ENCODE measurements at places on chromosomes 2 and 18.

- no peak for DNase-seq
Observed at GRCh38 chr18:59517446-59518165, 158.5 kb upstream of the LMAN1 start.

DNA sequence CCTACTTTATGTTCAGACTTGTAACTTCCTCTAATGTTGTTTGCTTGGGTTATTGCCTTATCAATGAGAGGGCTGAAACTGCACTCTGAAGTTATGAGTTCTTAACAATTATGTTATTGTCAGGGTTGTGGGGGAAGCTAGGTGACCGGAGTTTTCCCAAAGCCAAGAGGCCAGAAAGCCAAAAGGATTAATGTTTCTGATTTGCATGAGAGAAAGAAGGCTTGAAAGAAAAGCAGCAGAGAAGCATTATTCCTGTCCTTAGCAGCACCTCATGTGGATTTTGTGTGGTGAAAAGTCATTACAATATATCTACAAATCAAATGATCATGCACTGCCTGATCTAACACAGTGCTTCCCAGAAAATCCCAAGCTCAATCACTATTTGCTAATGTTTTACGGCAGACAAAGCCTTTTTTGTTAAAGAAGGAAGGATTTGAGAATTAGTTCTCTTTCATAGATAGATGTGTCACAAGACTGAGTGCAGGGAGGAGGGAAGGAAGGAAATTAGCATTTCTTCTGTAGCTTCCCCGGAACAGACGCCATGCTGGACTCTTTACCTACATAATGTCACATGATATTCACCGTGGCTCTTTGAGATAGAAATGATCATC is 203.2 kb downstream of the ALK start:
- no peak for DNase-seq

- DNase-seq = no peak
Observed at GRCh38 chr2:118929059-118929458, 12.9 kb upstream of the MARCO start.

DNA sequence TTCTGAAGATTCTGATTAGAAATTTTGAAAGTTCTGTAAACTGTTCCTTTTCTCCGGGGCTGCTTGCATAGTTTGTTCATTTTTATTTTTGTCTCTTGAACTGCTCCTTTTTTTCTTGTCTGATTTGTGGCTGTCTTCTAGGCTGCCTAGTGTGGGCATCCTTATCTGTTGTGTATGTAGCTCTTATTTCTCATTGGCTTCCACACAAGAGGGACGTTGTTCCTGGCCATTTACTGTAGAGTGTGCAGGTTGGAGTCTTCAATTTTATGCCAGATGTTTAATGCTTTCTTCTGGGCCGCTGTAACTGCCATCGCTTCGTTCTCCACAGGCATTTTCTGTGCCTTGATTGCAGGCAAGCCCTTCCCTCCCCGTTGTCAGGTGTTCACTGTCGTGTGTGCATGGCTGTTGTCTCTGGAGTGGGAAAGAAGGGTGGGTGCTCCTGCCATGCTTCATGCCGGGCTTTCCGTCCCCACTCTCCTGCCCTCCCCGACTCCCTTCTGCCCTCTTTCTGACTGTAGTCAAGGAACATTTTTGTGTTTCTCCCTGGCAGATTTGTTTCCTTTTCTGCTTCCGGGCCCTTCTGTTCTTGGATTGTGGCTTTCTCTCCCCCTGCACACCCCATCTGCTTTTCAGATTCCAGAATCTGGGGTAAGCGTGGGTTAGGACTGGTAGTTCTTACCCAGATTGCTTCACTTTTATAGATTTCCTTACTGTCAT is 15.5 kb downstream of the CEP192 start:
- DNase-seq = no peak

- DNase-seq = no peak
Observed at GRCh38 chr2:156784020-156784701, 348.0 kb downstream of the GPD2 start.

DNA sequence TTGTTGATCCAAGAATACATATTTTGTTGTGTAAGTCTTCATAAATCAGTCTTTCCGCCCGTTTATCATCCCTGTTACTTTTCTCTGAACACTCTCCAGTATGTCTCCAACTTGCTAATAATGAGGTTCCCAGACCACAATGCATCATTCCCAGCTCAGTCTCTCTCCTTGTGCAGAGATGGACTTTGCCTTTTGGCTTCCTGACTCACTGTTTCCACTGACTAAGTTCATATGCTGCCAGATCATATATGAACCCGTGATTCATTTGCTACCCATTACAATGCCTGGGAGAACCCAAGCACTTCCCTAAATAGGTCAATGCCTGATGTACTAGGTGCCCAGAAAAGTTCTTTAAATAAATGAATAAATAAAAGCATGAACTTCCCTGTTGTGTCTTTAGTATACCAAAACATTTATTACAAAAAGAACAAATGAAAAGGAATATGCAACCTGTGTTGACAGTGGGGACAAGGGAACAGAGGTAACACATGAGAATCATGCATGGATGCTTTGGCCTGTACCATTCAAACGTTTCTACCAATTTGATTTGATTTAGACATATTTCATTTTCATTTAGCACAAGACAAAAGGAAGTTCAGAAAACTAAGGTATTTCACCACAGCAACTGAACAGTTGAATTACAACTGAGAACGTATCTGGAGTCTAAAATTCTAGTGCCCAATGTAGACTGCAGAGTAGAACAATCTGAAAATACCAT is 215.4 kb upstream of the HNRNPA3 start:
- no peak for DNase-seq

GRCh38 chr2:46615555-46615954 is 136.2 kb downstream of the TMEM247 start:
- no peak for DNase-seq

DNA sequence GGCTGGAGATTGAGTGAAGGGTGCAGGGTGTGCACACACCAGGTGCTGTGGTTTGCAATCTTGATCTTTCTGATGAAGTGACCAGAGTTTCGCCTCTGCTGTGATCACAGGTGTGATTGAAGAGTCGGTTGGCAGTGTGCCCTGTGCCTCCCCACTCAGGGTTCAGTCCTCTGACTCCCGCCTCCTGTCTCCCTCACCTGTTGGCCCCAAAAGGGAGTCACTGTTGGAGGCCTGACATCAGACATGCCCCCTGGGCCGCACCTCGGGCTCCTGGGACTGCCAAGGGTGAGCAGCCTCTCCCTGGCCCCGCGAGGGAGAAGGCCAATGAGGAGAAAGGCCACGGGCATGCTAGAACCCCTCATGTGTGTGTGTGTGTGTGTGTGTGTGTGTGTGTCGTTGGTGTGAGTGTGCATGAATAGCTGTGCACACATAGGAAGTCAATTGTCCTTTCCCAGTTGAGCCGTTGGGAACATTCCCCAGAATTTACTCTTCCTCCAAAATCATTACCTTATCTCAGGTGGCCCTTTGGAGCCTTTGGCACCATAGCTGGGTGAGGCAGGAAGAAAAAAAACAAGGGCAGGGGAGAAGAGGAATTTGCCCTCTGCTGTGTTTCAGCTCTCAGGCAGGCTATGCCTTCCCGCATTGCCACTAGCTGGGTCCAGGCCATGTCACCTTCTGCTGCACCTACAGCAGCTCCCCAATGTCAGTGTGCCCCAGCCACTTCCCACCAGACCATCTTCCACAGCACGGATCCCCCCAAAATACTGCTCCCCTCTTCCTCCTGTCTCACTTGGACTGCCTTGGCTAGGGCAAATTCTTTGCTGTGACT is 78.1 kb upstream of the LAPTM4A start:
- DNase-seq = no peak

DNA sequence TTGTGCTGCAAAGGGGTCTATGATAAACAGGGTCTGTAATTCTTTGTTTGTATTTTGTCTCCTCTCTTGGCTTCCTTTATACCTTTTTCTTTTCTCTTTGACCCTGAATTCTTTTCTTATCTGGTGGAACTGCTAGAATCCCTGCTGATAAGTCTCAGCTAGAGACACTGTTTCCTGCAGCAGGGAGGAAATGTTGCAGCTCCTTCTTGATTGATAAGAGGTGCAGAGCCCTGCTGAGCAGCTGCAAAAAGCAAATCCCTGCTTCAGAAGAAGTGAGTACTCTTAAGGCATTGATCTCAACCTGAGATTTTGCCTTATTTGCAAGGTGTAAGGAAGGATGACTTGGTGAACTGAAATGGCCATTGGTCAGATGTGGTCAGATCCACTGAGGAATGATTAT is 167.8 kb downstream of the NUP35 start:
- DNase-seq = no peak

- DNase-seq = no peak
Observed at GRCh38 chr2:12173271-12173942, 427.0 kb downstream of the LPIN1 start.

GRCh38 chr2:46684661-46685060 is 205.3 kb downstream of the TMEM247 start:
- DNase-seq = no peak

GRCh38 chr2:241031436-241032165 is 33.2 kb downstream of the SNED1 start:
- no peak for DNase-seq

GRCh38 chr2:65464604-65465003 is 32.2 kb upstream of the SPRED2 start:
- DNase-seq = no peak

DNA sequence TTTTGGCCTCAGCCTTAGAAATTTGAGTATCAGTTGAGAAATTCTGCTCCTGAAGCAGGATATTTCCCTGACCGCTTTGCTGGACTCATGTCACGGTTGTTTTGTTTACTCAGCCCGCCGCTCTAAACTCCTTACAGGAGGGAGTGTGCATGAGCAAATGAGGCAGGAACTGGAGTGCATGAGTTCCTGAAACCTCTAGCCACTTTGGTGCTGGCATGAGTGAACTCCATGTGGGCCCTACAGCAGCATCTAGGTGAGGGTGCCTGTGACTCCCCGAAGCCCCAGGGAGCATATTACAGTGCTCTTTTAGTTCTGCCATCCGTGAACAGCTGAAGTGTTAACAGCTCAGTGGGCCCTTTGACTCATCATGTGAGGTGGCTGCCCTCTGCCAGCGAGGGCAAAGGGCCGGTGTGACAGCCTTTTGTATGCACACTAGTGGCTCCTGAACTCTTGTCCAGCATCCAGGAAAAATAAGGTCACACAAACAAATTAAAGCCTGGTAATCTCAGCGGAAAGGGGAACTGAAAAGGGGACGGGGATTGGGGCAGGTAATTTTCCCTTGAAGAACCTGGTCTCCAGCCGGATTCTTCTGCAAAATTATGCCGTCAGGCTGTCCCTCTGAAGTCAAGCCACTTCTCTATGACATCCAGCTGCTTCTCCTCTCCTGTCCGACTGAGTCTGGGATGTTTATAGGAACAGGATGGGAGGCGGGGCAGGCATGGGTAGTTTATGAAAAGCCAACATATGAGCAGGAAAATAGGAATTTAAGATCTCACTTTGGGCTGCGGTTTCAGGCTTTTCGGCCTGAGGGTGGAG is 1668.7 kb downstream of the SUCLG1 start:
- DNase-seq = no peak

DNA sequence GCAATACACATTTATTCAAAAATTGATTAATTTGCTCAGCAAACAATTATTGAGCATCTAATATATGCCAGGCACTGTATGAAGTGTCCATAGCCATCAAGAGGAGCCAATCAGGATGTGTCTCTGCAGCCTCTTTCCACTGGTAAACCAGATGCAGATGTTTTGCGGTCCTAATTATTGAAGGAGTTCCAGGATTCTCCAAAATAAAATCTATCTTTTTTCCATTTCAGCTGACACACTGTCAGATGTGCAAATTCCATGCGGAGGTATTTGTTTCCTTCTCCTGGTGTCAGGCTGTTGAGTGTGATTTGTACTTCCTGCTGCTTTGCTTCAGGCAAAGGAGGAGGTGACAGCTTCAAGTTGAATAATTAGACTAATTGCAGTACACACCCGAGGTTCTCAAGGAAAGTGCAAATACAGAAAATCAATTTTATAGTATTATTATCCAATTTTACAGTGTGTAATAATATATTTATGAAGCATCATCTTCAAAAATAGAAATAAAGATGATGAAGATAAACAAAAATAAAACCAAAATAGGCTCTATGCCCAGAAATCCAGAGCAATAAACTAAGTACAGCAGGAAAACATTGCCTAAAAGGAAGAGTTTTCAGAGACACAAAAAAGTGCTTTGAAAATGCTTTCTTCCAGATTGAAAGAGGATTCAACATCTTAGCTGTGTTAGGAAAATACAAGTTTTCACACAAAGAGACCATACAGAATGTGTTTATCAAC is 1352.9 kb upstream of the CHAC2 start:
- DNase-seq = no peak

DNA sequence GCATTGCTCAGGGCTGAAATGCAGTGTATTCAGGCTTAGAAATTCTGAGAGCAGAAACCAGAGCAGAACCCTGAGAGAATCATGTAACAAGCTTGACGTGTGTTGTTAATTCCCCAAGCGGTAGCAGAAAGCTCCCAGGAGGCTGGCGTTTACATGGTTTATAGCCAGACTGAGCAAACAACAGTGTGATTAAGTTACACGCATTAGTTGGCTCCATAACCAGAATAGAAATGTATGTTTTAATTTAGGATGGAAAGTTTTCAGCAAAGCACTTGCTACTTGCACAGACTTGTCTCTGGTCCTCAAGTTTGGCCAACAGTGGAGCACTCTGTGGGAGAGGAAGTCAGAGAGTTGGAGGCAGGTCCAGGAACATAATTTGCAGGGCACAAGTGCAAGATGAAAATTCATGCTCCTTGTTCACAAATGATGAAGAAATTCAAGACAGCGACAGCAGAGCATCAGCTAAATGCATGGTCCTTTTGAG is 69.3 kb downstream of the MAPK4 start:
- no peak for DNase-seq

DNA sequence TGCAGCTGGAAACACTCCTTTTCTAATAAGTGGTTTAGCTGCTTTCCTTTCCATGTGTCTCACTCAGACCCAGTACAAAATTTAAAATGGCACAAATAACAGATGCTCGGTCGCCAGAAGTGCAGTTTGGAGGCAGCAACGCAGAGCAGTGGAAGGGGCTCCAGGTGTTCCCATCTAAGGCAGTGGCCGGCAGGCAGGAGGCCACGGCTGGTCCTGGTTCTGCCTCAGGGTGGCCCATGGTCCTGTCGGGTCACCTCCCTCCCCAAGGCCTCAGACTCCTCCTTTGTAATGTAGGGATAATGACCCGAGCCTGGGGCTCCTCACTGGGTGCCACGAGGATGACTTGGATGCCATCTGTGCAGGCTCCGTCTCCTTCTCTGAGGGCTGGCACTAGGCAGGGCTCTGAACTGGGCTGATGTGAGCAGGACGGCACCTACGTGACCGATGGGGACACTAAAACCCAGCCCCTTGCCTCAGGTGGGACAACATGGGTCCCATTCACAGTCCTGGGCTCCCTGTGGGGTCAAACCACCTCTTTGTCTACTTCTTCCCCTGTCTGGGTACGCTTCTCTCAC is 80.9 kb upstream of the SLC66A3 start:
- no peak for DNase-seq

- DNase-seq = no peak
Observed at GRCh38 chr2:193542762-193543161, 1348.0 kb upstream of the TMEFF2 start.

GRCh38 chr2:160417745-160418397 is 75.7 kb downstream of the RBMS1 start:
- no peak for DNase-seq
